NCI-H524 treated with DMSO at 0.1 percent for 48 hours (cell line): ENCODE measurements at places on chromosomes 1 and 21.

DNA sequence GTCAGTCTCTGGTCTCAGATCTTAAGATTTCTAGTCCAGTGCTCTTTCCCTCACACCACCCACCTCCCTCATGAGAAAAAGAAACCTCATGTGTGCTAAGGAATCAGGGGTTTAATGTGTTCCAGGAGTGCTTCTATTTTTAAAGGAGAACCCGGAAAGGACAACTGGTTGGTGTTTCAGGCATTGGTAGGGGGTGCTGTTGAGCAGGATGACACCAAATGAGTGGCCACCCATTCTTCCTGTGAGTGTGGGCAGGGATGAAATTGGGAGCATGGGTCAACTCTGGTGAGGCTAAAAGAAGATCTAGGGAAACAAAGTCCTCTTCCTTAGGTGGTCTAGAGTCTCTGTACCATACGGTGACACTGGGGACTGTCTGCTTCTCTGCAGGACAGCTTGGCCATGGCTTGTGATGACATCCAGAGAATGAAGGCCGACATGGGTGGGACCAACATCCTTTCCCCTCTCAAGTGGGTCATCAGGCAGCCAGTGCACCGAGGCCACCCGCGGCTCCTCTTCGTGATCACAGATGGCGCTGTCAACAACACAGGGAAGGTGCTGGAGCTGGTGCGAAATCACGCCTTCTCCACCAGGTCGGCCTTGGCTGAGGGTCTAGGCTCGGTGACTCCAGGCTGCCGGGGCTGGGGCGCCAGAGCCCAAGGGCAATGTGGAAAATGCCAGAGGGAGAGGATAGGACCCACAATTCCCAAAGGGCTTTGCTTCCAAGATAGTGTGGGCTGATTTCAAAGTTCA, 39.3 kb downstream of the VWA5B1 start:
- no peak for DNase-seq

DNA sequence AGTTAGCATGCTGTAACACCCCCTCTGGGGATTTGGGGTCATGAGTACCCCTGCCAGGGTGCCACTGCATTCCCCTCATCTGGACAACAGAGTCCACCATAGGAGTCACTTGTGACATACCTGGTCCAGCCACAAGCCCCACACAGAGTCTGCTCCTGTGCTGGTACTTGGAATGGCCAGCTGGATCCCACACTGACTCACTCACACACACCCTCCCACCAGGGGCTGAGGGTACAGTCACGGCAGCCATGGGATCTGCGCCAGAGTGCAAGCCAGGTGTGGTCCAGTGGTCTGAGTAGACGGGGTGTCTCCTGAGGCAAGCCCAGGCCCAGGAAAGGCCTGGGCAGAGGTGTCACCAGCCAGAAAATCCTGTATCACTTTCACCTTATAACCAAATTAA, 67.7 kb downstream of the MRPL39 start:
- DNase-seq: no peak

- DNase-seq: no peak
Observed at GRCh38 chr1:40648928-40649591, 16.4 kb downstream of the RIMS3 start.

DNA sequence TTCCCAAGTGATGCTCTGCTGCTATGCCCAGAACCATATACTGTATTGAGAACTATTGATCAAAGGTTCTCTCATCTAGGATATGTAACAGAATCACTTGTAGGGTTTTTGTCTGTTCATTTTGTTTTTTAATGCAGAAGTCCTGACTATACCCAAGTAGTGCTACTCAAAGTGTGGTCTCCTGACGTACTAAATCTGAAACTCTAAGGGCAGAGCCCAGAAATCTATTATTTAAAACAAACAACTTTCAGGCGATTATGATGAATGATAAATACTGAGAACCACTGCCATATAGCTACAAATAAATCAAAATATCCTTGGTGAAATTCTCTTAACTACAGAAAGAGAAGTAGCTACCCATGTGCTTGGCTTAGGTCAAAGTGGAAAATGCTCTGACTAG, 10.1 kb downstream of the ZZZ3 start:
- no peak for DNase-seq

GRCh38 chr1:166947398-166948043, 27.8 kb downstream of the ILDR2 start:
- no peak for DNase-seq

DNA sequence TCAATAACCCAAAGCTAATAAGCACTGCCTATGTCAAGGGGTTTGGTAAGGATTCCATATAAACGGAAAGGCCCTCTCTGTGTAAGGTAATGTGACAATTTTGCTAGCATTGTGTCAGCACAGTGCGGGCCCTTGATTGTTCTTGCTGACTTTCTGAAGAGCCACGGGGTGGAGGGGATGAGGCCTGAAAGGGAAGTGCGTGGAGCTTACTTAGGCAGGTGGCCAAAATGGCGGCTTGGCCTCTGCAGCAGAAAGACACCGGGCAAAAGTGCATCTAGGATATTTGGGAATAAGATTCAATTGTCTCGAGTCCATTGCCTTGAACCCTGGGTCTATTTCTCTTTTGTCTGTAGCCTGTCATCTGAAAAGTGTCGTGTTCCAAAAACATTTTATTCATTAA, 114.3 kb downstream of the TGFB2 start:
- DNase-seq: no peak

DNA sequence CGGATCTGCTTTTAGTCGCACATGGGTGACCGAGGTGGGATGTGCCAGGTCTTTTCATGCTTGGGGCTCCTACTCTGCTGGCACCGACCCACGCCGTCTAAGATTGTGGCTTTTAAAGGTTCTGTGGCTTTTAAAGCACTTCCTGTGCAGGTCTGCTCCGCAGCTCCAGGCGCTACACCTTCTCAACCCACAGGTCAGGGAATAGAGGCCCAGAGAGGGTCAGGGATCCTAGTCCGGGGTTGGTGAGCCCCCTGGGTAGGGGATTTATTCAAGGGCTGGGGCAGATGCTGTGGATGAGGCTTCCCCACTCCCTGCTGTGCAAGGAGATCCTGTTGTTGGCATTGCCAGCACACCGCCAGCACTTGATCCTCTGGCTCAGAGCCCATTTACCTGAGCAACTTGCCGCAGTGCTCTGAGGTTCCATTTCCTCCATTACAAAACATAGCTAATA, 212.8 kb upstream of the RAB4A start:
- no peak for DNase-seq

DNA sequence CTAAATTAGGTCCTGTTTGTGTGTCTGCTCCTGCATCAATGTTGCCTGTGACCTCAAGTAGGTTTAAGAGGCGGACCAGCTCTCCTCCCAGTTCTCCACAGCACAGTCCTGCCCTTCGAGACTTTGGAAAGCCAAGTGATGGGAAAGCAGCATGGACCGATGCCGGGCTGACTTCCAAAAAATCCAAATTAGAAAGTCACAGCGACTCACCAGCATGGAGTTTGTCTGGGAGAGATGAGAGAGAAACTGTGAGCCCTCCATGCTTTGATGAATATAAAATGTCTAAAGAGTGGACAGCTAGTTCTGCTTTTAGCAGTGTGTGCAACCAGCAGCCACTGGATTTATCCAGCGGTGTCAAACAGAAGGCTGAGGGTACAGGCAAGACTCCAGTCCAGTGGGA, 79.9 kb downstream of the PRDM2 start:
- no peak for DNase-seq

DNA sequence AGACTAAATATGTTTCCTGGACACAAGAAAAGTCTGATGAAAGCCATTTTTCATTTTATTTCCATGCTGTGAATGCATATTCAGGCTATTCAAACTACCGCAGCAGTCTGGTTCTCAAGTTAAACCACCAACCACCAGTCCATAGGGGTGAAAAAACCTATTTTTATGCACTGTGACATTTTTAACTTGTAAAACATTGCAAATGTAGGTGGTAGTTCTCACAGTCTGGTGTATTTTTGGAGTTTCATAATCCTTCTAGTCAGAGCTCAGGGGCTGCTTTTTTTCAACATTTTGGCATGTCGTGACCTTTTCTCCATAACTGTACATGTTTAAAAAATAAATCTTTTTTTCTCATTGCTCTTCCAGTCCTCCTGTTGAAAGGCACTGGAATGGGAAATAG, 907.6 kb upstream of the ADGRL2 start:
- no peak for DNase-seq

GRCh38 chr1:223217781-223218180, 74.7 kb upstream of the TLR5 start:
- no peak for DNase-seq

DNA sequence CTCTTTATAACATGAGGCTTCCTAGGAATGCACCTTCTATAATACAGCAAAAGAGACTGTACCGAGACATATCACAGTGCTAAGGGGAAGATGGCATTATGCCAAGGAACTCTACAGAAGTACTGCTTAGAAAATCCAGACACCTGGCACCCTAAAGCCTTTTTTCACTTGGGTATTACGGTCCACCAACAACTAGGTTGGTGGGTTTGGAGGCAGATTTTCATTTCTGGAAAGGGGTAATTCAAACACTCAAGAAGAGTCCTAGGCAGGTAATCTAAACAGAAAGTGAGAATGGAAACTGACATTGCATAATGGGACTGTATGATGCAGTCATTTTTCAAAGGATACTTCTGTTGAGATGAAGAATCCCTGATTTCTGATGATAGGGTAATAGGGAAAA, 19.6 kb downstream of the SCMH1 start:
- DNase-seq: peak; percentile 83
